ENCODE measurements at places on chromosomes 16 and 17. TPM values are rescaled to one million over a fixed set of nuclear protein-coding genes. Genes with fewer than 3 reads are reported as not detected.
A peak's percentile ranks its signal among the peaks of the same experiment; 100 is the strongest.

DNA sequence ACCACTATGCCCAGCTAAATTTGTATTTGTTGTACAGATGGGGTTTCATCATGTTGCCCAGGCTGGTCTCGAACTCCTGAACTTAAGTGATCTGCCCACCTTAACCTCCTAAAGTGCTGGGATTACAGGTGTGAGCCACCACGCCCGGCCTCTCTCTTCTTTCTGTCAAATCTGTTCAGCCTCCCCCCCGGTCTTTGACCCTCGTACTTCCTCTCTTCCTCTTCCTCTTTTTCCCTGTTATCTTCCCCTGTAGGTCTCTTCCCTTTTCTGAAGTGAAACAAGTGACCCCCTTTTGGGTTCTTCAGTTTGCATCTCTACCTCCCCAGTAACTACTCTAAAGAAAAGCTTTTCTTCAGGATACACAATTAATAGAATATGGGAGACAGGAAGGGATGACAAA, 31.7 kb upstream of the DHX40 start:
- DNase-seq, result no peak

- DNase-seq, result peak; percentile 34
Measured at GRCh38 chr17:74513987-74514631, 17.2 kb downstream of the CD300LB start.

DNA sequence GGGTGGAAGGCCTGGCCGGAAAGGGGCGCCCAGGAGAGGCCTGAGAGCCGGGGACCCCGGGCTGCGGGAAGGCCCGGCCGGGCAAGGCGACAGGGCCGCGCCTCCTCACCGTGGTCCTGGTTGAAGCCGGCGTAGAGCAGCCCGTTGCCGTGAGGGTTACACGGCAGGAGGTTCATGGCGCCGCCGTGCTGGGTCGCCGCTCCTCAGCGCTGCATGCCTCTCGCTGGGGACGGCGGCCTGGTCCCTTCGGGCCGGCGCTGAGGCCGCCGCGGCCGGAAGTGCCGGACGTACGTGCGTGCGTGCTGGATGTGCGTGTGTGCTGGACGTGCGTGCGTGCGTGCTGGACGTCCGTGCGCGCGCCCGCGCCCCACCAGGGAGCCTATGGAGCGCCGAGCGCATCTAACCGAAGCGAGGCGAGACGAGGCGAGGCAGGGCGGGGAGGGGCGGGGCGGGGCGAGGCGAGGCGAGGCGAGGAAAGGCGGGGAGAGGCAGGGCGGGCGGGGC, at the start of gene WDR45B:
WDR45B (minus strand) TSS at position 280 of the 504 bp plus-strand sequence; CDS start at position 176, 104 bp downstream.
- DNase-seq, result peak; percentile 97

GRCh38 chr16:24572069-24572468, 32.7 kb downstream of the RBBP6 start:
- DNase-seq, result no peak

DNA sequence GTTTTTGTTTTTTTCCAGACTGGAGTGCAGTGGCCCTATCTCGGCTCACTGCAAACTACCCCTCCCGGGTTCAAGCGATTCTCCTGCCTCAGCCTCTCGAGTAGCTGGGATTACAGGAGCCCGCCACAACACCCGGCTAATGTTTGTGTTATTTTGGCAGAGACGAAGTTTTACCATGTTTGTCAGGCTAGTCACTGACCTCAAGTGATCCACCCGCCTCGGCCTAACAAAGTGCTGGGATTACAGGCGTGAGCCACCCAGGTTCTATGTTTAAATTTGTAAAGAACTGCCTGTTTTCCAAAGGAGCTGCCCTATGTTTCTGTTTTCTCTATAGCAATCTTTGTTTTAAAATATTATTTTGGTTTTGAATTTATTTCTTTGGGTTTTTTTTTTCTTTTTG, 13.8 kb upstream of the C16orf87 start:
- no peak for DNase-seq

- DNase-seq, result peak; percentile 85
Measured at GRCh38 chr16:88784074-88784855, 755 bp downstream of the PIEZO1 start.

DNA sequence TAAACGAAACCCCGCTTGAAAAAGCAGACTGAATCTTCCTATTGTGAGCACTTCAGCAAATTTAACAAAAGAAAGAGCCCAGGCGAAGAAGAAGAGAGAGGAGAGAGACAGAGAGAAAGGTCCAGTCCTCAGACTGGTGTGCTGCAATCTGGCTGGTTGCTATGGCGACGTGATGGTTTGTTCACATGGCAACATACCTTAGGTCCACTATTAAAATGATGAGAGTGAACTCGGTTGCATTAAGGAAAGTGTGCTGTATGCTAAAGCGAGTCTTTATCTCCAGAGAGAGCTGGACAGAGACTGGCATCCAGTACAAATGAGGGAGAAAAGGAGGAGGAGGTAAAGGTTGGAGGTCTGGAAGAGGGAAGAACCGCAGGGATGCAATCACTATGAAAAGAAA, 271.8 kb upstream of the ZFHX3 start:
- no peak for DNase-seq

DNA sequence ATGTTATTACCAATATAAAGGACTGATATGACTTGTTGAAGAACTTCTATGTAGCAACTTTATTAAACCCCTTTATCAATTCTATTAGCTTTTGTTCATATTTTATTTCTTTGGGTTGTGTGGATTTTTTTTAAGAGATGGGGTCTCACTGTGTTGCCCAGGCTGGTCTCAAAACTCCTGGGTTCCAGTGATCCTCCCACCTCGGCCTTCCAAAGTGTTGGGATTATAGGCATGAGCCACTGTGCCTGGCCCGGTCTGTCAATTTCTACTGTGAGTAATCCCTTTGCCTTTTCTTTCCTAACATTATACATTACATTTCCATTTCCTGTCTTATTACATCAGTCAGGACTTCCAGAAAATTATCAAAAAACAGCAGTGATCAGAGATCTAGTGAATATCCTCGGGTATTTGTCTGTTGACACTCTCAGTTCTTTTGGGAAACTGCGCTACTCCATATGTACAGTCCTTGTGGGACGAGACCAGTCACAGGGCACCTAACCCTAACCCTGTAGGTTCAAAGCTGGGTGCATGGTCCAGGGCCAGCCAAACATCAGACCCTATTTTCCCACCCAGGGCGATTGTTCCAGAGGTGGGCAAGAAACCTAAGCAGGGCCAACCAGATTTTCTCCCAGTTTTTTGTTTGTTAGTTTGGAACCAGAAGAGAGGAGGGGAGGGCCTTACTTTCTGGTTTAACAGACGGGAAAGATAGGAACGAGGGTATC, 1.7 kb upstream of the SLC47A1 start:
- DNase-seq, result no peak

- peak; percentile 94 for DNase-seq
Measured at GRCh38 chr17:65122836-65123756, 14.1 kb upstream of the RGS9 start.

DNA sequence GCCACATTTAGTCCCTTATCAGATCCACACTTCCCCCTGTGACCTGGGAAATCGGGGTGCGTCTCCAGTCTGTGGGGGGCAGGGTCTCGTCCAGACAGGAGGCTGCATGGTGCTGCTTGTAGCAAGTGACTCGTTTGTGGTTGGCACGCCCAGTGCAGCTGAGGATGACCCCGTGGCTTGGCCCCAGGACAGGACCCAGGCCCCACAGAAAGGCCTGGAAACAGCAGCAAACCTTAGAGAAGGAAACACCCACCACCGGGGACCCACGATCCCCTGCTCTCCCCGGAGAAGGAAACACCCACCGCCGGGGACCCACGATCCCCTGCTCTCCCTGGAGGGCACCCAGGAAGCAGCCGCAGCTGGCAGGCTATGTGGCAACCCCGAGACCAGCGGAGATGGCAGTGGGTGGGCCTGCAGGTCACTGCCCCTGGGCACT, 8.2 kb upstream of the C16orf95 start:
- no peak for DNase-seq

DNA sequence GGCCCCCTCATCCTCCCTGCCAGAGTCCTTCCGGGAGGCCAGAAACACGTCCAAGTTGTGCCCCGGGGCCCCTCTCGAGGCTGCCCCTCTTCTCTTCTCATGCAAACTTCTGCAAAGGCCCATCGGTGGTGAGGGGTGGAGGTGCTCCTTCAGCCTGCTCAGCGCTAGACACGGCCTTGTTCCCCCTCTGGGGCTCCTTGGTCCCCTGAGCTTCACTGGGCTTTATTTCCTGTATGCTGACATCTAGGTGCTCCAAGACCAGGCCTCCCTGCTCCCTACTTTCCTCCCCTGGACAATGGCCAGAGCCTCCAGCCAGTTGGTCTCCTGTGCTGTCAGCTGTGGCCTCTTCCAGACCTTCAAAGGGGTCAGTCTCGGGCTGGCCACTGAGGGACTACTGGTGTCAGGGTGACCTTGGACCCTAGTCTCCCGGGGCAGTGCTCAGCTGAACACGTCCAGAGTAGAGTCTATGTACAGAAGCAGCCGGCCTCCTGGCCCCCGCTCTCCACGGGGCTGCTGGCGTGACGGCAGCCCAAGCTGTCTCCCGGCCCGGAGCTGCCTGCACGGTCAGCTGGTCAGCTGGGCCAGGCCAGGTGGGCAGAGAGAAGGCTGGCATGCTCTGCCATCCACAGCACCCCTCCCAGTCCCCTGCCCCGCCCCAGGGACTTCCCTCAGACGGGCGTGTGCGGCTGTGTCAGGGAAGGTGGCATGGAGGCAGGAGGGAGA, 1.7 kb upstream of the PRR35 start:
- DNase-seq, result no peak

- no peak for DNase-seq
Measured at GRCh38 chr16:77662246-77662645, 60.1 kb upstream of the NUDT7 start.

- no peak for DNase-seq
Measured at GRCh38 chr16:2991566-2992261, 11.5 kb upstream of the PKMYT1 start.

DNA sequence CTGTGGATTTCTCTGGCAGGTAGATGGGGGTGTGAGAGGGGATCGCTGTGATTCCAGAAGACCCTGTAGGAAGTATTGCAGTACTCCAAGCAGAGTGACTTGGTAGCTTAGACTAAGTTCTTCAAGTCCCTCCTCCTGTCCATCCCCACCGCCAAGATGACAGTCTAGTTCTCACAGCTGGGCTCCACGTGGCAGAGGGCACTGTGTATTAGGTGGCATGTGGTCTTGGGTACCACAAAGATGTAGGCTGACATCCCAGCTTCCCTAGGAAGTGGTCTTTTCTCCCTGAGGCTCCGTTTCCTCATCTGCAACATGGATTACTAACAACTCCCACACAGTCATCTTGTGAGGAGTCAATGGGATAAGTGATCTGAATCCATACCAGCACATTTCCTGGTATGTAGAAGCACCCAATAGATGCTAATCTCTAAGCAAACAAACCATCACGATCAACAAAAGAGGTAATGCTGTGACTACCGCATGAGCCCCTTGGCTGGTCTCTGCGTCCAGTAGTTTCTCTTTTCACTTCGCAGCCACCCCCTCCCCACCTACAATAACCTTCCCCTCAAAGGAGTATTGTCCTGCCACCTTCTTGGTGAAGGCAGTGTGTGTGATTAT, 349.1 kb upstream of the EEF2KMT start:
- DNase-seq, result no peak

DNA sequence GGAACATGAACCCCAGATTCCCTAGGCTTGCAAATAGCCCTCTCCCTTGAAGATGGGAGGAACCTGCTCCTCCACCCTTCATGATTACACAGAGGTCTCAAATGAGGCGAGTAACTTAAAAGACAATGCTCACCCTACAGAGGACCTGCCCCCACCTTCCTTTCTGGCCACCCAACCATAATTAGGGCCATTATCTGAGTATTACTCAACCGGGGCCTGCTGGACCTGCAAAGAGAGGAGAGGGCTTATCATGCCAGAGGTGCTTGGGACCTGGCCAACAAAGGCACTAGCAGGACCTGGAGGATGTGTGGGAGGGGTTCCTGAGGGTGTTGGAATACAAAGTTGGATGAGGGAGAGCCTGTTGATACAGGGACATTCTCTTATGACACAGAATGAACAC, 42.4 kb downstream of the RNF157 start:
- no peak for DNase-seq

DNA sequence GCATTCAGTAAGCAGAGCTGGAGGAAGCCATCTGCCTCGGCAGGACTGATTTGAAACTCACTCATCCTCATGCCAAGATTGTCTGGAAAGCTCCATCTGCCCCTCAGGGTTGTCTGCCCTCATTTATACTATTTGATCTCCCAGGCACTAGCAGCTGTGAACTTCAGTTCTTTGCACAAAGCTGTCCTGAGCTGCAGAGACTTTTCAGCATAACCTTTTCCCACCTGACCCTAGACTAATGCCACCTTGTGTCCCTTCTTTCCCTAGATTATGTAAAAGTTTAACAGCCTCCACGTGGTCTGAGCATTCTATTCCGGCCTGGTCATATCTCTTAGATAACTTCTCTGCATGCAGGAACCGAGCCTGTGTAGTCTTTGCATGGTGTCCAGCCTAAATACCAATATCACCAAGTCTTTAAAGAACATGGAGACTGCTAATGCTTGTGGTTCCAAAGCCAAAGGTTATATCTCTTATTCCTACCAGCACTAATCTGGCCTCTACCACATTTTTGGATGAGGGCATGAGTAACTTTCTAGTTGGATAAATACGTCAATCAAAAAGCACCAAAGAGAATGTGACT, 29.1 kb downstream of the STAT5A start:
- DNase-seq, result no peak

- DNase-seq, result peak; percentile 53
Measured at GRCh38 chr17:27651411-27652345, 20.7 kb downstream of the LGALS9 start.

DNA sequence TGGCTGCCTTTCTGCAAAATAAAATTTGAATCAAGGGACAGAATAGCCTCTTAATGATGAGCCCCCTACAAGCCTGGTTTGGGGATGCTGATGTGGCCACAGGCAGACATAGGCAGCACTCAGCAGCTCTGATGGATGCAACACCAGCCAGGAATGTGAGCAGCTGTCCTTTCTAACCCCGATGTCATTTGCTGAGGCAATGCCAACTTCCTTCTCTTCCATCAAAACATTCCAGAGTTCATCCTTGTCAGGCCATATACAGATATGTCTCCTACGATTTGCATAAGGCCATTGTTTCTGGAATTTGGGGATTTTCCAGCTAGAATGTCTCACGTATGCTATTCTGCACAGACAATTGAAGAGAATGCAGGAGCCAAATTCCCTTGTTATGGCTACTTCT, 52.1 kb upstream of the MYOCD start:
- DNase-seq, result peak; percentile 47

- DNase-seq, result no peak
Measured at GRCh38 chr16:49760815-49761214, 95.1 kb downstream of the ZNF423 start.

Gene CCL15
- total RNA-seq, result not detected

Gene PLA2G10
- total RNA-seq, result not detected

Gene CKLF
- 73.4 TPM for total RNA-seq

Gene RND2
- 0.45 TPM for total RNA-seq

Gene ACACA
- total RNA-seq, result 72.7 TPM

Gene KRT31
- 0.09 TPM for total RNA-seq

Gene PYCARD
- 126 TPM for total RNA-seq

Gene PIK3R5
- not detected for total RNA-seq

Gene AXIN1
- total RNA-seq, result 13.4 TPM

Gene PIK3R6
- total RNA-seq, result 0.16 TPM

Gene ZFHX3
- total RNA-seq, result 8.1 TPM

Gene TPSB2
- total RNA-seq, result not detected

Gene SAT2
- total RNA-seq, result 82.2 TPM

Gene ASGR1
- total RNA-seq, result 2.8 TPM

Gene CDH13
- 58.0 TPM for total RNA-seq

Gene KCNG4
- total RNA-seq, result not detected

Gene HSPB9
- total RNA-seq, result not detected

Gene KAT7
- 21.5 TPM for total RNA-seq

Gene PIPOX
- 3.0 TPM for total RNA-seq

Gene HGS
- total RNA-seq, result 94.7 TPM

Gene B3GNT9
- 42.4 TPM for total RNA-seq
